Suprapubic skin (tissue), 4 donors: ENCODE measurements at places on chromosomes 1 and 21.
A peak's percentile ranks its signal among the peaks of the same experiment; 100 is the strongest.

GRCh38 chr21:35196128-35196527 is 147.0 kb upstream of the RUNX1 start:
- DNase-seq, result no peak

DNA sequence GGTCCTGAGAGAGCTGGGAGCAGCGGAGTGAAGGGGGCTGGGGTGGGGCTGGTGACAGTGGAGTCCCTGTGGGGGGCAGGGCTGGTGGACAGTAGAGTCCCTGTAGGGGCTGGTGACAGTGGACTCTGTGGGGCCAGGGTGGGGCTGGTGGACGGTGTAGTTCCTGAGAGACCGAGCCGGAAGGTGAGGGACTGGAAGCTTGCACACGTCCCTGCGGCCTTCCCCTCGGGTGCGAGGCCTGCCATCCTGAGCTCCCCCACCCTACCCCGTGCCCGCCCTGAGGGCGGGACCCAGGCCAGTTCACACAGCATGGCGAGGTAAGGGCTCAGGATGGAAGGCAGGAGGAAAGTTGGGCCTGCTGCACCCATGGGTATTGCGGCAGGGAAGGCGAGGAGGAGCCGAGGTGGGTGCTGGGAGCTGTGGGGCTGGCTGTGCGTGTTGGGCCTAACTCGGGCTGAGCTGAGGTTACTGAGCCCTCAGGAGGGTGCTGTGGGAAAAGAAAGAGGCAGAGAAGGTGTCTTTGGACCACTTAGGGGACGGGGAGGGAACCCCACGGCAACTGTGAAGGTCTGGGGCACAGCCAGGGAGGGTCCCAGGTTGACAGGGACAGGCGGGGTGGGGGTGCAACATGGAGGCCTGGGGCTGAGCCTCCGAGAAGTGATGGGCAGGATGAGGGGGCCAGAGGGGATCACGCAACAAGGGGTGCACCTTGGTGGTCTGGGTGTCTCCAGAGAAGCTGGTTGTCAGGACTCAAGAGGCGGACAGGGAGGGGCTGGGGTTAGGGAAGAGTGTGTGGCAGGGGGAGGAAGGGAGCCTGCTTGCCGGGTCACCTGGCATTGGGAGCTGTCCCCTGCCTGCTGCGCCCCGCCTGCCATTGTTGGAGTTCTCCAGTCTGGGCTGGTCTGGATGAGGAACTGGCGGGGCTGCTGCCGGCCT is 60.8 kb downstream of the PRKCZ start:
- DNase-seq, result no peak

DNA sequence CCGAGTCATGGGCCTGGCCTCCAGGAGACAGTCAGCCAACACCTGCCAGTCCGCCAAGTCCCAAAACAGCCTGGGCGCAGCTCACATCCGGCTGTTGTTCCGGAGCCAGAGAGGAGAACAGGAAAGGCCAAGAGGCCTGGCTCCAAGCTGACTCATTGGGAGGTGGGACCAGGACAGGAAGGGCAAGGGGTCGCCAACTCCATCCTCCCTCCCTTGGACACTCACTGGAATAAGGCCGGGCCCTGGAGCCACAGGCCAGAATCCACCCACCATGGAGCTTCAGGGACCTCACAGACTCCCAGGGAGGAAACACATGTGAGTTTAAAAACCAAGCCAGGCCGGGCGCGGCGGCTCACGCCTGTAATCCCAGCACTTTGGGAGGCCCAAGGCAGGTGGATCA is 25.1 kb upstream of the CLIC4 start:
- peak; percentile 88 for DNase-seq

DNA sequence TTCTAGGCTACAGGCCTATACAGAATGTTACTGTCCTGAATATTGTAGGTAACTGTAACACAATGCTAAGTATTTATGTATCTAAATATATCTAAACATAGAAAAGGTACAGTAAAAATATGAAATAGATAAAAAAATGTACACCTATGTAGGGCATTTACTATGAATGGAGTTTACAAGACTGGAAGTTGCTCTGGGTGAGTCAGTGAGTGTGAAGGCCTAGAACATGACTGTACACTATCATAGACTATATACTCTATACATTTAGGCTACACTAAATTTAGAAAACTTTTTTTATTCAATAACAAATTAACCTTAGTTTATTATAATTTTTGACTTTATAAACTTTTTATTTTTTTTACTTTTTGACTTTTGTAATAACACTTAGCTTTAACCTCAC is 136.9 kb downstream of the DUSP10 start:
- DNase-seq, result no peak

DNA sequence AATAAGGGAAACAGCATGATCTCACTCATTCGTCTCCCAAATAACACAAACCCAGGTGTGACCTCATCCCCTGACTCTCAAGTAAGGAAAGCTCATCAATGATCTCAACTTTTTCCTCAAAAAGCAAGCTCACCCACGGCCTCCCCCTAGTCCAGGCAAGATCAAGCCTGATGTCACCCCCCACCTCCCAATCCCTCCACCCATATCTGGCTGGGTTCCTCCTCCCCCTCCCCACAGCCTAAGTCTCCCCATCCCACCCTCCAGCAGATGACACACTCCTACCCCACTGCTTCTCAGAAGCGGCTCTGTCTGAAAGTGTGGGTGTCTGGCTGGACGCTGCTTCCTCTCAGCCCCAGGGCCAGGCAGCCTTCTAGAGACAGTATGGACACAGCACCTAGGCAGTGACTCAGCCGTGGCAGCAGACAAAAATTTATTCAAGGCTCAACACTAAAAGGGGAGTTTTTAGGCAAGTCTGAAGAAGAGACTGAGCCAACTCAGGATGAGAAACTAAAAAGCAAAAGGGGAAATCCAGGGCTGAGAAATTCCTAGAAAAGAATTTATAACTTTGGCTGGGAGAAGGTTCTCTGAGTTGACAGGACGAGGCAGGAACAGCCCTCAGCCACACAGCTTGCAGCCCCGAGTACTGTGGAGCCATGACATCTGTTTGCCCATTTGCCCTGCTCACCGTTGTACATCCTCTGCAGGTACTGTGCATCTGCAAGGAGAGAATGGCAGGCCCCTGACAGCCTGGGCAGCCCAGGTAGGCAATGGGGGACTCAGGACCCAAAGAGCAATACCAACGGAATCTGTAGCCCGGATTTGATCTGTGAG is 81.6 kb upstream of the LRRC8D start:
- no peak for DNase-seq

GRCh38 chr1:224431726-224432125 is 2.9 kb downstream of the WDR26 start:
- DNase-seq, result no peak

DNA sequence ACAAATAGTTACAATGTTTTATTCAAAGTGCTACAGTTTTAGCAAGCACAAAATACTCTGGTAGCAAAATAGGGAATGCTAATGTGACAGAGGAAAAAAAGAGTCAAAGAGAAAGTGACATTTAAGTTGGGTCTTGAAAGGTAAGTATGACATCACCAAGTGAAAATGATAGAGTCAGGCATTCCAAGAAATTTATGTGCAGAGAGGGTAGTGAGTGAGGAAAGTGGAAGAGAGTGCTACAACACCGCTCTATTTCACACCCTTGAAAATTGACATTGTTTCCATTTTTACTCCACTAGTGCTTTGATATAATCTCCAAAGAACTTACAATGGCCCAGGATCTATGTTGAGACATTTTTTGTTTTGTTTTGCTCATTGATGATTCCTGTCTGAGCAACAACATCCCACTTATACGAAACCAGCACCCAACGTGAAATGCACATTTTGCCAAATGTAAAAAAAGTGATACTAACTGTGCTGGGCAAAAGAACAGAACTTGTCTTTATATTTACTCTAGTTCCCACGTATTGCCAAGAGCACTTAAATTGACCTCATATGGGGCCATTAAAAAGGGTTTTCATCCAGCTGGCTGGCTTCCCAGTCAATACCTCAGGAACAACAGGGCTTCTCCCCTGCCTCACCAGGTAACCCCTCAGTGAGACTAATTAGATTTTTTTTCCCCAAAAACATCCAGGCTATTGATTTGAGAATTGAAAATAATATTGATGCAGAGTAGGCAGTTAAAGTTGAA is 206.3 kb upstream of the NR5A2 start:
- no peak for DNase-seq

DNA sequence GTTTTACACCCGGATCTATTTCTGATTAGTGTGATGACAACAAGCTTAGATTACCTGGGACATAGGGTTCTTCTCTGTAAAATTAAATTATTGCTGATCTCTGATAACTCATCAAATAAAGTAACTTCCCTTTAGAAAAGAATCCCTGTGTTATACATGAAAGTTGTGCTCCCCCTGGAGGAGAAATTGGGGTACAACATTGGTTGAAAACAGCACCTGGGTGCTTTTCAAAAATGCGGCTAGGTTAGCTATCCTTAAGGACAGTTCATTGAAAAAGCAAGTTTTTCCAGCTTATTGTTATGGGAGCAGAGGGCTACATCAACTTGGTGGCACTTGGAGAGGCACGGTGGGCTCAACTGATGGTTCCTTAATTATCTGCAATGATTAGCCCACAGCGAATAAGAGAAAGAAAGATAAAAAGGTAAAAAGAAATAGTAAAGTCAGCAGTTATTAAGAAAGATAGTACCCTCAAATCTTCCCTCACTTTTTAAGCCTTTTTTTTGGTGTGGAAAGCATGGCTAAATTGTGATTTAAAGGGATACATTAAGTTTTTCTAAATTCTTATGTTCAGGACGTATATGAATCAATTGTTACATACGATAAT is 97.8 kb downstream of the FMN2 start:
- DNase-seq, result no peak

- DNase-seq, result no peak
Measured at GRCh38 chr1:155960081-155960745, 18.1 kb downstream of the ARHGEF2 start.

GRCh38 chr1:25194572-25195020 is 37.7 kb downstream of the SYF2 start:
- no peak for DNase-seq

GRCh38 chr1:207711285-207711684 is 40.6 kb upstream of the CD46 start:
- DNase-seq, result no peak

DNA sequence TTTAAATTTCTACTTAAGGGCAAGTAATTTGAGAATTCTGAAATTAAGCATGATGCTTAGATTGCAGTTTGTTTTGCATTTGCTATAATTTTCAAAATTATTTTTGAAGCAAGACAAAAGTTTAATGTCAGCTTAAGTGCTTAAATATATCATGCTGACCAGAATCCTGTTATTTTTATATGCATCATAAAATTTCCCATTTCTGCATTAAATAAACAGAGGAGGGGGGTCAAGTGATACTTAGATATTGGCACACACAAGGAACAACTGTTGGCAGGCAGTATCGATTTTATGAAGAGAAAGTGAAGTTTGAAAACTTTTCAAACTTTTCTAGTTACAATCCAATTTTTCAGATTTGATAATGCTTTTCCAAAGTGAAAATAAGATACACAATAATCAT is 61.0 kb downstream of the MIER1 start:
- no peak for DNase-seq

DNA sequence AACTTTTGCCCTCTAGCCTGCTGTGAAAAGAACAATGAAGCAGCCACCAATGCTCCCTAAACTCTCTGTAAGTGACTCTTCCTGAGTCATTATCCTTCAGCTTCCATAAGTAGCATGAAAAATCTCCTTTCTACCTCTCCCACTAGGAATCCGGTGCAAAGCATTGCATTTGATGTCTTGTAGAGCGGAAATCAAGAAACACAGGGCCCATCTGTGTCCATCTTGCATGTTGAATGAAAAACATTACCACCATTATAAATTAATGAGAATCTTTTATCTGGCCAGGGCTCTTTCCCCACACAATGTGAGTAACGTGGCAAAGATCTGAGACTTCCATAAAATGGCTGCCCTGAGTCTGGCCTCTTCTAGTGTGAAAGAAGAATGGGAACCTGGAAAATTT is 324.4 kb downstream of the ADGRL2 start:
- no peak for DNase-seq

DNA sequence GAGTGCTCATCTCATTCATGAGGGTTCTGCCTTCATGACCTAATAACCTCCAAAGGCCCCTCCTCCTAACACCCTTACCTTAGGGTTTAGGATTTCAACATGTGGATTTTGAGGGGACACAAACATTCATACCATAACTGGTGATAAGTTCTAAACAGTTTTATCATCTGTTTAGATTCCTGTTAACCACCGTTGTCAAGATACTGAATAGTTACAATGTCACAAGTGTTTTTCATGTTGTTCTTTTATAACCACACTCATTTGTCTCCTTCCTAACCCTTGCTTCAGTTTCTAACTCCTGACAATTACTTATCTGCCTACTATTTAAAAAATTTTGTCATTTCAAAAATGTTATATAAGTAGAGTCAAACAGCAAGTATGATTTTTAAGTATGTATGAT is 86.0 kb downstream of the NCAM2 start:
- no peak for DNase-seq

GRCh38 chr1:211347077-211347844 is 20.6 kb downstream of the TRAF5 start:
- DNase-seq, result no peak

- no peak for DNase-seq
Measured at GRCh38 chr1:246591958-246592357, 25.7 kb downstream of the CNST start.

- peak; percentile 76 for DNase-seq
Measured at GRCh38 chr1:114353262-114353661, 157.7 kb downstream of the TRIM33 start.

DNA sequence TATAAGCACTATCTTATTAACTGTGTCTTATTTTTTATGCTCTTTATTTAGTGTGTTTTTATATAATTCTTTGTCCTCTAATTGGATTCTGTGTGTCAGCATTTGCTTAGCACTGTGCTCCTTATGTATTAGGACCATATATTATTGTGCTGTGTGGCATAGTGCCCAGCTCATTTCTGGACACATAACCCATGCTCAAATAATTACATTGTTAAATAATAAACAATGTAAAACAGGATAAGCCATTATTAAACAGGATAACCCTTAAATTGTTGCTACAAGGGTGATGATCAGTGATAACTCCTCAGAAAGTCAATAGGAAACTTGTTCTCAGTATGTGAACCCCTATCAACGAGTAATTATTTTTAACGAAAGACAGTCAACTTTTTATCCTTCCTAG is 150.4 kb downstream of the ADGRL4 start:
- DNase-seq, result no peak

- no peak for DNase-seq
Measured at GRCh38 chr21:42721341-42721824, 68.0 kb downstream of the PDE9A start.

- DNase-seq, result no peak
Measured at GRCh38 chr1:47591801-47592200, 154.0 kb downstream of the FOXD2 start.

DNA sequence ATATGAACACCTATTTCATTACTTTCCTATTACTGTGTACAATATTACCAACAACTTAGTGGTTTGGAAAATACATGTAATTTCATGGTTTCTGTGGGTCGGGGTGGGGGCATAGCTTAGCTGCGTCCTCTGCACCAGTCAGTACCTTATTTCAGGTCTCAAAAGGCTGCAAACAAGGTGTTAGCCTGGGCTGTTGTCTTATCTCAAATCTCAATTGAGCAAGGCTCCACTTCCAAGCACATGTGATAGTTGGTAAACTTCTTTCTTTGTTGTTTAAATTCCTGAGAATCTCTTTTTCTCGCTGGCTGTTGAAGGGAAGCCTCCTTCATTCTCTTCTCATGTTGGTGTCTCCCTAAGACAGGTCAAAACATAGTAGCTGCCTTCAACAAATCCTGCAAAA is 485.4 kb downstream of the AMY1C start:
- DNase-seq, result no peak

GRCh38 chr1:211830055-211830327 is 572 bp downstream of the LPGAT1 start:
- no peak for DNase-seq
